ENCODE measurements at places on chromosomes 1 and 21.

DNA sequence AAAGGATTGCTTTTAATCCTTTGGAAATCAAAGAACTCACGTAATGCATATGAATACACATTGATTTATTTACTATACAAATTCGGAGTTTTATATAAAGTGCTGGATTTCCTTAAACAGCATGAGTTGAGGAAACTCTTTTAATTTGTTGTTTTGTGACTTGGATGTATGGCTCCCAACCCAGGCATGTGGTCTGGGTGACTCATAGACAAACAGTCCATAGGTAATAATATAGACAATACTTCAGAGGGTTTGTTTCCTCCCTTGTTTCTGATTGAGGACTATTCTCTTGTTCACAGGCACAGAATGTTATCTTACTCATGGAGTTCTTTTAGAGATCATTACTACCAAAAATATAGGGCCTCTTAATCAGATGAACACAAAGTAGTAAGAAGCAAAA lies 43.8 kb downstream of the XPR1 start:
- DNase-seq = no peak

DNA sequence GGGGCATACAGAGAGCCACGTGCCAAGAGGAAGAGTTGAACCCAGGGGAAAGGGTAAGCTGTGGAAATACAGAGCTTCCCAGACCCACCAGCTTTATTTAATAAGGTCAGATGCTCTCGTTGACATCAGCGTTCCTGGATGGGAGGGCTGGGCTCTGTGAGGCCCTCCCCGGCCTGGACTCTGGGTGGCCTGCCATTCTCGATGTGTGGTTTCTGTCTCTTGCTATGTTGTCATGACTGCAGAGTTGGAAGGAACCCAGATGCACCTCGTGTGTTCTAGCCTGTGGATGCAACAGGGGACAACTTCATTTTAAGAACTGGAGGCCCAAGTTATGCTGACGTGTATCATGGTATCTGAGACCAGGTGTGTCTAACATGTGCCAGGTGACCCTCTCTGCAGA lies 101.7 kb downstream of the PCBP3 start:
- no peak for DNase-seq

- no peak for DNase-seq
Observed at GRCh38 chr1:224213438-224214119, 30.5 kb downstream of the DEGS1 start.

GRCh38 chr1:60234776-60235175 lies 161.2 kb upstream of the C1orf87 start:
- DNase-seq = no peak

DNA sequence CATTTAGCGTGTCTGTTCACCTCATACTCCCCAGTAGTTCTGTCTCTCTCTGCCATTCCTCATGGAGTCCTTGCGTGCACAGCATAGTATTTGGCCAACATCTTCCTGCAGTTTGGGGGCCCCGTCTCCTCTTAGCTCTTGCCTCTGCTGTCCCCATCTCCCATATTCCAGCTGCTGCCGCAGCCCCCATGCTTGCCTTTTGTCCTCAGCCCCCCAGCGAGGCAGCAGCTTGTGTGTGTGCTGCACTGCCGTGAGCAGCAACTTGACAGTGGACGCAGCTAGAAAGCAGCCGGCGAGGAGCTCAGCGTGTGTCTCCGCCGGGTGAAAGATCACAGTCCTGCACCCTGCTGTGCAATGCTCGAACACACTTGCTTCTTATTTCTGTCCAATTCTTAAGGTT lies 164.2 kb upstream of the COL6A1 start:
- DNase-seq = no peak

DNA sequence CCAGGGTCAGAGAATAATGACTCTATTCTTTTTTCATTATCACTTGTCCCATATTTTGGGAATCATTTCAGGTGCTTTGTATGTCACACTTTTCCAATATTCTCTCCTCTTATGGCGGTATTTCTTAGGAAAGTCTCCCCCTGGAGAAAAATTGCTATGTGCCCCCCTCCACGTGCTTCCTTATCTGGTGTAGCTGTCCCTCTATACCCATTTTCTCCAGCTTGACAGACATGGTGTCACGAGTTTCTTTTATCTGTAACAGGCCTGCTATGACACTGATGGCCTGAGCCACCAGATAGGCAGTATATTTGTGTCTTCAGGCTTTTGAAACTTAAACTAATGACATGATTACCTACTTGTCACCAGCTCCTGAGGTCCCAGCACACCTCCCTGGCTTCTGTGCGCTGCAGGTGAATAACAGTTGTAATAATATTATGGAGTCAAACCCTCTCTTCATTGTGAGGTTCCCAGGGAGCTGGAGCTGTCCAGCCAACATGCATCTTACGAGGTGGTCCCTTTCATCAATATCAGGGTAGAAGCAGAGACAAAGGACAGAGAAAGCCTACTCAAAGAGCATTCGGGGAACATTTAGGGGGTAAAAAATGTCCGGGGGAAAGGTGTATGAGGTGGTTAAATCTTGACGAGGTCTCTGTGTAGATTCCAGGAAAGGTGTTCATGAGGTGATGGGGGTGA lies 71.2 kb upstream of the DUSP10 start:
- DNase-seq = no peak

DNA sequence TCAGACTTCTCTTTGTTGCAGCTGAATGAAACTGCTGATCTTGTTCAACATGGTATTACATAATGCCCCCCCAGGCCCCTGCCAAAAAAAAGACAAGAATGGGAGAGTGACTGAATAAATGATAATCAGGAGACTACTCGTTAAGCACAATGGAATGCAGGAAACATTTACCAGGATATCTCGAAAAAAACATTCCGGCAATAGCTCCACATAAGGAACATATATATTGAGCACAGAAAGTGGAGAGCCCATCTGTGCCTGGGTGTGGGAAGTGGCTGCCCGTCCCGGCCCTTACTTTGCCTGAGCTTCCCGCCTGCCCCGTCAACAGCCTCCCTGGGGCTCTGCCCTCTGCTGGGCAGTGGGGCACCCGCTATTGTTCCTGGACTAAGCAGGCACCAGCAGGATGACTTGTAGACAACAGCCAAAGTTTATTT lies 13.3 kb downstream of the TRIM11 start:
- no peak for DNase-seq

GRCh38 chr21:27700974-27701614 lies 734.2 kb upstream of the ADAMTS5 start:
- DNase-seq = peak; percentile 3

GRCh38 chr1:53128401-53128800 lies 14.0 kb downstream of the SLC1A7 start:
- DNase-seq = no peak

DNA sequence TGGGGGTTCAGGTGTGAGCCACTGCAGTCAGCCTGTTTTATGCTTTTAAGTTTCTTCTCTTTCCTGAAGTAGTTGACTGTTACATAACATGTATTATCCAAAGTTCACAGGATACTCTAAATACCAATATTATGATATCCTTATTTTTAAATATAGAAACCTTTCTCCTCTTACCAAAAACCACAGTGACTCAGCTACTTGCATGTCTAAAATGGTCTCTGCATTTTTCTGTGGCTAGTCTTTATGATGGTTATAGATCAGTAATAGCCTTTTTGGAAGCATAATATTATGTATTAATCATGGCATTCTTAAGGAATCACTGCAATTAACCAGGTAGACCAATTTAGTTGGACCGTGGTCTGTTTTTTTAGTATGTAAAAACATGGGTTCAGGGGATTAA lies 210.8 kb upstream of the CACYBP start:
- DNase-seq = no peak

DNA sequence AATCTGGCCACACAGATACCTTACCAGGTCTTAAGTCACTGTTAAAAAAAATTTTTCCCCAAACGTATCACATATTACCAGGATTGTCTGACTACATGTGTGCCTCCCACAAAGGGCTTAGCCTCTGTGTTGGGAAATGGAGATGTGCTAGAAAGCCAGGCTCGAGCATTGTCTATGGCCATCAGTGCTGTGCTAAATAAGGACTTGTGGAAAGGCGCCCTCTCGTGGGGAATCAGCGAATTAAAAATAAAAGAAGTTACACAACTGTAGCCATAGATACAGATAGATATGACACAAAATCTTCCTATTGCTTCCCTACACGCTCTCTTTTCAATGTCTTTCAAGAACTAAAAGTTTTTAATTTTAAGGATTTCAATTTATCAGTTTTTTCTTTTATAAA lies 47.5 kb upstream of the CRNN start:
- DNase-seq = no peak

- no peak for DNase-seq
Observed at GRCh38 chr1:56501888-56502287, 77.5 kb downstream of the PLPP3 start.

Measured in GM12891 (cell line).